Naive B cell (primary cell): ENCODE measurements at places on chromosomes 1 and 21.
A peak's percentile ranks its signal among the peaks of the same experiment; 100 is the strongest.

- DNase-seq, result no peak
- H3K36me3 ChIP-seq, result no peaks in the 10 kb centered on the region
- H3K4me1 ChIP-seq, result no peaks in the 10 kb centered on the region
- H3K4me3 ChIP-seq, result no peak overlapping the region
- H3K27ac ChIP-seq, result no peak overlapping the region
Observed at GRCh38 chr1:21239221-21239620, 51.0 kb downstream of the ECE1 start.

DNA sequence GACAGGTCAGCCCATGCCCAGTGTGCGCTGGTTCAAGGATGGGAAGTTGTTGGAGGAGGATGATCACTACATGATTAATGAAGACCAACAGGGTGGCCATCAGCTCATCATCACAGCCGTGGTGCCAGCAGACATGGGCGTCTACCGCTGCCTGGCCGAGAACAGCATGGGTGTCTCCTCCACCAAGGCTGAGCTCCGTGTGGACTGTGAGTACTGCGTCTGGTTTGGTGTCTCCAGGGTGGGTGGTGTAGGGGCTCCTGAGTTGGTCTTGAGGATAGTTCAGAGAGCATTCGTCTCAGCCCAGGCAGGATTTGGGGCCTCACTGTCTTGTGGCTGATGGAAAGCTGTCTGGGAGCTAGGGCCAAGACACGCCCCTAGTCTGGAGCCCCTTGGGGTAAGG, 83.2 kb downstream of the TRIM11 start:
- no peak for DNase-seq
- H3K27ac ChIP-seq, result no peak overlapping the region
- no peaks in the 10 kb centered on the region for H3K27me3 ChIP-seq
- no peak overlapping the region for H3K4me3 ChIP-seq
- H3K4me1 ChIP-seq, result no peaks in the 10 kb centered on the region

DNA sequence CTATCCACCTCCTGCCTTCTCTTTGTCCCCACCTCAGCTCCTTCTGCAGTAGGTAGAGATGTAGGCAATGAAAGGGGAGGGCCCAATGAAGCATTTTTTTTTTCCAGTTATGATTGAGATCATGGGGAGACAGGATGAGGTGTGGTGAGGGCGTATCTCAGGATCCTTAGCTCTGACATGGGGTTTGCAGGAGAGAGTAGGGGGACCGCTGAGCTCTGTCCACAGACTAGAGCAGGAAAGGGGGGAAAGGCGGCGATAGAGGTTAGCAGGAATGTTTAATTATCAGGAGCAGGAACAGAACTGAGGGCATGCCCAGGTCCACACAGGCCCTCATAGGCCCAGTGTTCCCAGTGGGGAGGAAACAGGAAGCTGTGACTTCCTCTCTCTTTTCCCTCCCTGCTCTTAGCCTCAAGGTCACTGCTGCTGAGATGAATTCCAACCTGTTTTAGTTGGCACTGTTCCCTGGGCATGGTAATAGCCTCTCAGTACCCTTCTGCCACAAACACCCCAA, 901 bp upstream of the RXFP4 start:
- H3K36me3 ChIP-seq, result no peaks in the 10 kb centered on the region
- no peak for DNase-seq
- peaks cover 70% of the 10 kb centered on the region for H3K4me1 ChIP-seq
- H3K4me3 ChIP-seq, result peak overlapping the region; percentile 89
- H3K27me3 ChIP-seq, result no peaks in the 10 kb centered on the region

- peaks cover 6% of the 10 kb centered on the region for H3K4me1 ChIP-seq
- H3K36me3 ChIP-seq, result peaks cover 9% of the 10 kb centered on the region
- no peak for DNase-seq
- H3K27ac ChIP-seq, result no peak overlapping the region
- no peaks in the 10 kb centered on the region for H3K27me3 ChIP-seq
Observed at GRCh38 chr1:93783876-93784275, 95.1 kb downstream of the DNTTIP2 start.

GRCh38 chr21:22409571-22409970, 1411.4 kb downstream of the NCAM2 start:
- no peak overlapping the region for H3K4me3 ChIP-seq
- no peak for DNase-seq
- no peaks in the 10 kb centered on the region for H3K36me3 ChIP-seq

DNA sequence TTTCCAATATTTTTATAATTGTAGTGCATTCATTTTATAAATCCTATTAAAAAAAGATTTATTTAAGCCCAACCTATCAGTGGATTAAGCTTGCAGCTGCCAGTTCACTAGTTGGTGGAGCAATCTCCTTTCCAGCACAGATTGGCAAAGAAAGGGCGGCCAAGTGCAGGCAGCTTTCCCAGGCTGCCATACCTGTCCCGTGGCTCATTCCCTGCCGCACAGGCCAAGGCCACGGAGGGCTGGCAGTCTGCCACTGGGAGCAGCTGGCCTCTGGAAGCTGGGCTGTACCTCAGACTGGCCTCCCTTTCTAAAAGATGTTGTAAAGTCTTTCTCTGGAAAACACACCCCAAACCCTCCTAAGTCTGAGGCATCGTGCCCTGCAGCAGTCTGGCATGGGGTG, 74.2 kb downstream of the SIM2 start:
- no peaks in the 10 kb centered on the region for H3K27me3 ChIP-seq
- no peak overlapping the region for H3K27ac ChIP-seq
- H3K36me3 ChIP-seq, result no peaks in the 10 kb centered on the region

DNA sequence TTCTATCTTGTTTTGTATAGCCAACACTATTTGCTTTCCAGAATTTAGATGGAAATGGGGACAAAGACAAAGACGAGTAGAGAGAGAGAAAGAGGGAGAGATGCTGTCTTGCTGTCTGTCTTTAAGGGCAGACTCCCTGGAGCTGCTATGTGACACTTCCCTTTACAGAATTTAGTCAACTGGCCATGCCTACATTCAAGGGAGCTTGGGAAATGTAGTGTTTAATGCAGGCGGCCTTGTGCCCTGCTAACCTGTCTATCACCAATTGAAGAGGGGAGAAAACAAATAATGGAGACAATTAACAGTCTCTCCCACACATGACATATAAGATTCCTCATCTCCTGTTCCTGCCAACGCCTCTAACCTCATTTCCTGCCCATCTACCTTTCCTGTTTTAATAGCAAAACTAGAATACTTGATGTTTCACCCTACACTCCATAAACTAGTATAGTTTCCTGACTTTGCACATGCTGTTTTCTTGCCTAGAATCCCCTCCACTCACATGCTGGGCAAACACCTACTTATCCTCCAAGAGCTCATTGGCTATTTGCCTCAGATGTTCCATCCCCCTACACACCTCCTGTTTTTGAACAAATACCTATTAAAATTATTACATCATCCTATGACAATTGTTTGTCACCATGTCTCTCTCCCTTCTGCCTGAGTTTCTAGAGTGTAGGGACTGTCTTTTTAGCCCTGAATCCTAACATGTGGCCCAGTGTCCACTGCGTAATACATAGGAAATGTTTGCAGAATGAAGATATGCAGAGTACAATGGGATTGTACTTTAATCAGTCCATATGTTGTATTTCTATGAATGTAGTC, 117.2 kb downstream of the SLC25A24 start:
- H3K4me3 ChIP-seq, result no peak overlapping the region
- no peaks in the 10 kb centered on the region for H3K27me3 ChIP-seq
- H3K27ac ChIP-seq, result peak overlapping the region; percentile 68
- H3K36me3 ChIP-seq, result no peaks in the 10 kb centered on the region
- DNase-seq, result no peak

DNA sequence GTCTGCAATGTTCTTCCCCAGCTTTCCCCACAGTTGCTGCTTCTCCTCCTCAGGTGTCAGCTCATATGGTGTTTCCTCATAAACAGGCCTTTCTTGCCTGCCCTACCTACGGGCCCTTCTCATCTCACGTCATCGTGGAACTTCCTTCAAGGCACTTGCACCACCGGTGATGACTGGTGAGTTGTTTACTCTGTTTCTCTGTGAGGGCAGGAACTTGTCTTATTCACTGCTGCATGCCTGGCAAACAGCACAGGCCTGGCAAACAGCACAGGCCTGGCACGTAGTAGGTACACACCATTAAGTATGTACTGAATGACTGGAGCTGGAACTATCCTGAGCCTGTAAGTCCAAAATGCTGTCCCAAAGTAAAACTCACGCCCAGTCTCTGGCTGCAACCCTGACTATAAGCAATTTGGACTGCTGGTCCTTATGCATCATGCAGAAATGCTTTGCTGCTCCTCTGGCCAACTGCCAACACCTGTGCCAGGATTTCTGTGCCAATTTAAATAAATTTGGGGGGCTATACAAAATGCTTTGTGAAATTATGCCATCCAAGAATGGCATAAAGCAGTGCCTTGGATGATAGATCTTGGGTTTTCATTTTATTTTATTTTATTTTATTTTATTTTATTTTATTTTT, 25.7 kb downstream of the STK40 start:
- DNase-seq, result peak; percentile 25
- H3K4me3 ChIP-seq, result peak overlapping the region; percentile 58
- peaks cover 24% of the 10 kb centered on the region for H3K4me1 ChIP-seq

DNA sequence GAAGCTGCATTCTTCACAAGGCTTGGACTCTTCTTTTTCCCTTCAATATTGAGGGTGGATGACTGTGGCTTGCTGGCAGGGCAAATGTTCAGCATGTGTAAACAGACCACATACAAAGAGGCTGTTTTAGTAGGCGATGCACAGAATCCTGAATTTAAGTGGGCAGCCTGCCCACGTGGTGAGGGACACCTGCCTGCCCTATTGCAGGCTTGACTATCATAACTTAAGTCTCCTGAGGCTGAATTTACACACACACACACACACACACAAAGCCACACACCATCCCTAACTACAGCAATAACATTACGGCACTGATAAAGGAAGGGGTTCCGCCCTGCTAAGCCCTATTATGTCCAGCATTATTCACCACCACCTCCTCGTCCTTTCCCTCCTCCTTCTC, 15.9 kb downstream of the SYT2 start:
- no peak overlapping the region for H3K4me3 ChIP-seq
- DNase-seq, result no peak
- no peaks in the 10 kb centered on the region for H3K4me1 ChIP-seq
- peaks cover 73% of the 10 kb centered on the region for H3K27me3 ChIP-seq
- peaks cover 7% of the 10 kb centered on the region for H3K36me3 ChIP-seq

GRCh38 chr1:14944471-14944985, 209.0 kb upstream of the TMEM51 start:
- H3K27me3 ChIP-seq, result peaks cover 10% of the 10 kb centered on the region
- H3K36me3 ChIP-seq, result no peaks in the 10 kb centered on the region
- DNase-seq, result no peak
- H3K4me1 ChIP-seq, result no peaks in the 10 kb centered on the region

DNA sequence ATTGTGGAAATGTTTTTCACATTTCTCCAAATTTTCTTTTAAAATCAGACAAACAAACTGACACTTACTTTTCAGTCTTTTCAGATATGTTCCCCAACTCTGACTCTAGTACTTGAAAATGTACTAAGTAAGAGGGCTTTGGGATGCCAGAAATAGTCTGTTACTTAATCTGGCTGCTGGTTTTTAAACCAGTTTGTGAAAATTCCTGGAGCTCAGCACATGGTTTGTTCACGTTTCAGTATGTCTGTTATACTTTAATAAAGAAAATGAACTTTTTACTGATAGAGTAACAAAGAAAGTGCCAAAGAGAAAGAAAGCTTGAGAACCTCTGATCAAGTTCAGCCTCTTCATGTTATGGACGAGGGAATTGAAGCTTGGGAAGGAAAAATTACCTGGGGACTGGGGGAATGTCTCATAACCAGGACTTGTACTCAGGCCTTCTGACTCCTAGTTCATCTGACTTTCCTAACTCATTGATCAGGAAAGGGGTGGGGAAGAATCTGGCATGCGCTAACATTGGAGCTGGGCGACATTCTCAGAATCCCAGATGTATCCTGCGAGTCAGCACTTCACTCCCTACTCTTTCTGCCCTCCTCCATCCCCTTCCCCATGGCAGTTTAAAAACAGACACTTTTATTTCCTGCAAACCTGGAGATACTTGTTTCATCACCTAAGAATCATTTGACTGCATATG, 30.8 kb upstream of the DNAJC6 start:
- H3K27me3 ChIP-seq, result peaks cover 52% of the 10 kb centered on the region
- H3K27ac ChIP-seq, result no peak overlapping the region
- no peaks in the 10 kb centered on the region for H3K36me3 ChIP-seq
- no peak for DNase-seq
- no peak overlapping the region for H3K4me3 ChIP-seq
- no peaks in the 10 kb centered on the region for H3K4me1 ChIP-seq

DNA sequence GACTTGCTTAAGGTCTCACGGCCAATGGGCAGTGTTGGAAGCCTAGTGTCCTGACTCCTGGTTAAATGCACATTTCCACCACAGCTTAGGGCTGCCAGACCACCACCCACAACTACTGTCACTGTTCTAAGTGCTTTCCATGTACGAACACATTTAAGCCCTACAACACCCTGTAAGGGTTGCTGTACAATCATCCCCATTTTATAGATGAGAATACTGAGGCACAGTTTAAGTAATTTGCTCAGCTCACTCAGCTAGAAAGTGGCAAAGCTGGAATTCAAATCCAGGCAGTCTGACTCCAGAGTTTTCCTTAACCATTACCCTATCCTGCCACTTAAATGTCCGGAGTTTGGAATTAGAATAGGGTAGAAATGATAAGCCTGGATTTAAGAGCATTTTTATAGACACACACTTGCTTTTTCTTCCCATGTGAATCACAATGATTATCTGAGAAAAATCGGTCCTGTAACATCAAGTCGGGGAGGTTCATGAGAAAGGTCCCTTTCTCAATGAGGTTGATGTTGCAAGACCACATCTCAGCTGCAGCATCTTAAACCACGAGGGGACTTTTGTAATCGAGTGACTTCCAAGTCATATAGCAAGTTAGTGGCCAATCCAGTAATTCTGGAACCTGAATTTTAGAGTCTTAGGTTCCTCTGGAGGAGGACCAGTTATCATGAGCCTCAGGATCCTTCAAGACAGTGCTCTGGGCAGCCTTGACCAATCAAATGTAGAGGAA, 8.6 kb downstream of the E2F2 start:
- H3K27ac ChIP-seq, result no peak overlapping the region
- H3K27me3 ChIP-seq, result no peaks in the 10 kb centered on the region
- DNase-seq, result no peak
- H3K36me3 ChIP-seq, result no peaks in the 10 kb centered on the region

- no peaks in the 10 kb centered on the region for H3K36me3 ChIP-seq
- no peaks in the 10 kb centered on the region for H3K4me1 ChIP-seq
- no peak overlapping the region for H3K4me3 ChIP-seq
- DNase-seq, result no peak
- H3K27me3 ChIP-seq, result no peaks in the 10 kb centered on the region
Observed at GRCh38 chr1:42439940-42440339, 15.9 kb downstream of the ZMYND12 start.

GRCh38 chr1:205306929-205307566, 14.5 kb downstream of the NUAK2 start:
- DNase-seq, result no peak
- H3K27me3 ChIP-seq, result no peaks in the 10 kb centered on the region
- H3K4me1 ChIP-seq, result peaks cover 71% of the 10 kb centered on the region

DNA sequence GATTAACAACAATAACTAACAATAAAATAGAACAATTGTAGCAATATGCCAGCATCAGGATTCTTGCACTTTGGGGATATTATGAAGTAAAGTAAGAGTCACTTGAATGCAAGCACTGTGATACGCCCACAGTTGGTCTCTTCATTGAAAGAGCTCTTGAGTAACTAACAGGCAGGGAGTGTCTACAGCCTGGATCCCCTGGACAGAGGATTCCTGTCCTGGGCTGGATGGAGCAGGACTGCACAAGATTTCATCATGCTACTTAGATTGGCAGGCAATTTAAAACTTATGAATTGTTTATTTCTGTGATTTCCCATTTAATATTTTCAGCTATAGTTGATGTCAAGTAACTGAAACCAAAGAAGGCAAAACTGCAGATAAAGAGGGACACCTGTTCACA, 13.7 kb upstream of the KRTAP19-5 start:
- no peaks in the 10 kb centered on the region for H3K27me3 ChIP-seq
- no peak for DNase-seq
- H3K4me3 ChIP-seq, result no peak overlapping the region
